ENCODE measurements at places on chromosomes 1 and 21.

DNA sequence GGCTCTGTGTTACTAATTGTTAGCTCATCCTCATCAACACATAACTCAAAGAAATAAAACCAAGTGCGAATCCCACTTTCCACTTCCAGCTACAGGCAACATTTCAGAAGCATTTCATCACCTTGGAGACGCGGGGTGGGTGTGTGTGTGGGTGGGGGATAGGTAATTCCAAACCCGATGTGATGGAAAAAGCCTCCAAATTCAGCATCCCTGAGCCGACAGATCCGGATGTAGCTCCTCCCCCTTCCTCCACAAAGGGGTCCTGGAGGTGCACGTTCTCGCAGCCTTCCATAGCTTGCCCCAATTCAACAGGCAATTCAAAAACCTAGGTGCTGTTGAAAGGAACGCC is 486 bp downstream of the HSPA13 start:
- no peak for DNase-seq

GRCh38 chr1:212589446-212589845 is 19.1 kb upstream of the ATF3 start:
- DNase-seq: no peak

GRCh38 chr1:61056196-61056572 is 26.2 kb upstream of the NFIA start:
- DNase-seq: no peak

DNA sequence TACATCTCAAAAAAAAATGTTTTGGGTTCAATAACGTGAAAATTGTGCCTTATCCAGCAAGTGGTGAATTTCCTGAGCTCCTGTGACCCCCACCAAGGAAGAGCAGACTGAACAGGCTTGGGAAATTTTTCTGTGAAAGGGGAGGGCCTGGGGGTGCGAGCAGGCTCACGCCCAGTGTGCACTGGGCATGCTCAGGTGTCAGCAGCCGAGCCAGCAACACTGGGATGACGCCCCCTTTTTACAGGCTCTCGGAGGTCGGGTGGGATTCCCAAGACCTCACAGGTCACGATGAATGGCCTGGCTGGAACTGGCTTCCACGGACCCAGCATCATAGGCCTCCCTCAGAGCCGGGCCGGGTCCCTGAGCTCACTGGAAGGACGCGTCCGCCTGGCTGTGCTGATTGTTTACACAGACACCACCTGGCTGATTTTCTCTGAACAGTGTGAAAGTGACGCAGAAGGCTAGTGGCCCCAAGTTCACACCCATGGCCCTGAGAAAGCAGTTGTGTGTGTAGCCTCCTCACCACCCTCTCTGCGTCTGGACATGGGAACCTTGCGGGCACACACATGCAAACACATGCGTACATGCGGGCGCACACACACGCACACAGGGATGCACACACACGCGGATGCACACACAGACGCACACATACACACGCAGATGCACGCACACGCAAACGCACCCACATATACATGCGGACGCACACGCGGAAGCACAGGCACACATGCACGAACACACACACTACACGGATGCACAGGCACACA is 9.2 kb downstream of the CSTB start:
- DNase-seq: no peak

GRCh38 chr1:147267711-147268110 is 25.2 kb downstream of the CHD1L start:
- no peak for DNase-seq

- DNase-seq: no peak
Measured at GRCh38 chr1:200749090-200749489, 10.4 kb downstream of the CAMSAP2 start.

- no peak for DNase-seq
Measured at GRCh38 chr1:94395748-94396309, 22.4 kb upstream of the ABCD3 start.

GRCh38 chr1:228219245-228219961 is 11.6 kb downstream of the OBSCN start:
- no peak for DNase-seq

GRCh38 chr1:227066999-227067398 is 126.9 kb downstream of the COQ8A start:
- DNase-seq: no peak

- DNase-seq: no peak
Measured at GRCh38 chr1:81605023-81605422, 195.7 kb upstream of the ADGRL2 start.

DNA sequence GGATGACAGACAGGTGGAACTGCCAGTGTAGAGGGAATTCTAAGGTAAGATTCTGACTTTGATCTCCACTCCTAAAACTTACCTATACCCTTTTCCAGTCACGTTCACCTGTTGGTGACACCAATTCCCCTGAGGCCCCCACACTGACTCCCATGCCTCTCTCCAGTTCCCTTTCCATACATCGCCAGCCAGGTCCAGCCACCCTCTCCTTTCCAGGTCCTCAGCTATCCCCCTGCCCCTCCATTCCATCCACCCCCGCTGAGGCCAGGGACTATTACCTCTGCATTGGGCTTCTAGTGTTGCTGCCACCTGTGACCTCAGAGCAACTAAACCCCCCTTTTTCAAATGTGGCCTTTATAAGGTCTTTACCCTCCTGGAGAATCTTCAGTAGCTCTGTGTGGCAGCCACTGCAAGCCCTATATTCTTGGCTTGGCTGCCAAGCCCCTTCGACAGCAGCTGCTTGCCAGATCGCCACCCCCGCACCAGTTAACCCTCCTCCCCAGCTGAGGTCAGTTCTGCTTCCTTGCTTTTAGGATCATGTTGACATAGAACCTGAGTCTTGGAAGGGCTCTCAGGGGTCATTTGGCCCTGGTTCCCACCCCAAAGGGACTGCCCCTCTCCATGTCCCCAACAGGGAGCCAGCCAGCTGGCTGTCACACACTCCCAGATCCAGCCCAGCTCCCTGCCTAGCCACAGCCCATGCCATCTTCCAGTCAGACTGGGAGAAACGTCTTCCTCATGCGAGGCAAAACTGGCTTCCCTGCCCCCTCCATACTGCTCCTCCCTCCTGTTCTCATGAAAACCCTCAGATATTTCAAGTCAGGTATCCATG is 14.7 kb downstream of the CSF1 start:
- DNase-seq: no peak

GRCh38 chr1:206691604-206692003 is 6.9 kb downstream of the MAPKAPK2 start:
- DNase-seq: no peak

DNA sequence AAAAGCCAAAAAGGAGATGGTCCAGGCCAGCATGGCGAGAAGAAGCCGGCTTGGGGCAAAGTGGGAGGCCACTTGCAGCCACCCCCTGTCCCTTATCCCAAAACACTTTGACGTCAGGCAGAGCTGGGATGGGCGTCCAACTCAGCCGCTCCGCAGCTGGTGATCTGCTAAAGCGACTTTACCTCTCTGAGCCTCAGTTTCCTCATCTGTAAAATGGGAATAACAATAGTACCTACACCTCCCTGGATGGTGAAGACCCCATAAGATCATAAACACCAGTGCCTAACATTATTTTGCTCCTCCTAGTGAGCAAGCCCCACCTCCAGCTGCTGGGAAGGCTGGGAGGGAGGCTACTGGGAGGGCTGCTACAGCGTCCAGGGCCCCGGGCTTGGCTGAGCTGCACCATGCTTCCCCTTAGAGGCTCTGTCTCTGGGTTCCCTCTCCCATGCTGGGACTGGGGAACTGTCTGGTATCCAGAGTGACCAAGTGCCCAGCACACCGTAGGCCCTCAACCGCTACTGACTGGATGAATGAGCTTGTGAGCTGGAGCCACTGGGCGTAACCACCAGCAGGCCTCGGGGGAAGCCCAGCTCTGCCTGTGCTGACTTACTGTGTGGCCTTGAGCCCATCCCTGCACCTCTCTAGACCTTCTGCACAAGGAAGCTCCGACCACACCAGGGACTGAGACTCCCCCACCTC is 18.3 kb downstream of the IFFO2 start:
- DNase-seq: no peak

DNA sequence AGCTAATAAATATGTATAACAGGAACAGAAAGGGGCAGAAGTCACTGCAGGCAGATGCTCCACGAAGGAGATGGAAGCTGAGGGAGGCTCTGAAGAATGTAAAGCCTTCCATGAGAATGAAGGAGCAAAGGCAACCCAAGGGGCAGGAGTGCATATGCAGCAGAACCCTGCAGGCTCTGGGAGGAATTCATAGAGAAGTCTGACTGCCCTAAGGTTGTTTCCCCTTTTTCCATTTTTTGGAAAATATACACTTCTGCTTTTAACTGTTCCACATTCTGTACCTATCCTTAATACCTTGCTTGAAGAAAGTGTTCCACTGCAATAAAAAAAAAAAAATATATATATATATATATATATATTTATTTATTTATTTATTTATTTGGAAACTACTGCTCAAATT is 69.6 kb downstream of the CD34 start:
- DNase-seq: no peak

DNA sequence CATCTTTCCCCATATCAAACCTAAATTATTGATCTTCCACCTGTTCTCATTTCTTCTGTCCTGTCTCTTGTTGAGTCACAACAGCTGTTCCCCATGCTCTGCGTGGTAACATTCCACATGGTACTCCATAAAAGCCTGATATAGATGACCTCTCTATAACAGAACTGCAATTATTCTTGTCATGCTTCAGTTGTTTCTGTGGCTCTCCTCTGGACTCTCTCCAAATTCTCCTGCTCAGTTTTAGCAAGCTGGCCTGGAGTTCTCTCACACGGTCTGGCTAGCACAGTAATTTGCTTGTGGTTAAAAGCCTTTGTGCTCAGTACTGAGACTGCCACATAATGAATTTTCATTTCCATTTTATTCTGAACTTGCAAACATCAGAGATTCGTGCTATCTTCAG is 10.6 kb upstream of the LRRC39 start:
- DNase-seq: no peak

GRCh38 chr1:117638759-117639158 is 32.9 kb downstream of the TENT5C start:
- DNase-seq: no peak

- DNase-seq: peak; percentile 48
Measured at GRCh38 chr1:94884106-94884505, 42.8 kb downstream of the CNN3 start.

DNA sequence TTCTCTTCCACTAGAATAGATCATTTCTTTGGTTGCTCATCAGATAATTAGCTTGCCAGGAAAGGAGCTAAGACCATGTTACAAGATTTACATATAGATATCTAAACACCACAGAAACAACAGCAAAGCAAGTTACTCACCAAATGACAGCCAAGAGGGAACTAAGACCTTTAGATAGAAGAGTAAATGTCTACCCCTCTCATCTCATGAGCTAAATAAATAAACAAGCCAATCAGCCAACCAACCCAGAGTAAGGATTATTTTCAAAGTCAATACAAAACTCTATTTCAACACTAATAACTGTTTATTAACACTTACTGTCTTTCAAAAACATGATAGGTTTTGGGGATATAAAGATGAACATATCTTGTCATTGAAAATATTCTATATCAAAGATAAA is 474.7 kb downstream of the LMO4 start:
- DNase-seq: no peak

GRCh38 chr1:38502758-38503157 is 356.8 kb downstream of the RRAGC start:
- DNase-seq: no peak

DNA sequence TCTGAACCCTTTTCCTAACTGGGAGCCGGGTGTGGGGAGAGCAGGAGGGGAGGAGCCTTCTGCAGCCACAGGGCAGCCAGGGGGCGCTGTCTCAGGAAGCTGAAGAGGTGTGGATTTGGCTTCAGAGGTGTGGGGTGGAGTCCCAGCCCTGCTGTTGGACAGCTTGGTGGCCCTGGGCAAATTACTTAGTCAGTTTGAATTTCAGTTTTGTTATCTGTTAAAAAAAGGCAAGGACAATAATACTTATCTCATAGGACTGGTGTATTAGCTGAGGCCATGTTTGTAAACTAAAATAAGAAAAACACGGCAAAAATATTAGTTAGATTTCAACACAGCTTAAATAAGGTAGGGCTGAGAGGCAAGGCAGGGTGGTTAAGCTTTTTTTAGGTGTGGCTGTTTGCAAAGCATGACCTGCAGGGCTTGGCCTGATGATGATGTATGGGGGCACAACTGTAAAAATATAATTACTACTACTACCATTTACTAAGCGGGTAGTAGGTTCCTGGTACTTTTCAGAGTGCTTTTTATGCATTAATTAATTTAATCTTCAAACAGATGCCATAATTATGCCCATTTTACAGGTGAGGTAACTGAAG is 111.8 kb downstream of the PLXNA2 start:
- DNase-seq: peak; percentile 76

DNA sequence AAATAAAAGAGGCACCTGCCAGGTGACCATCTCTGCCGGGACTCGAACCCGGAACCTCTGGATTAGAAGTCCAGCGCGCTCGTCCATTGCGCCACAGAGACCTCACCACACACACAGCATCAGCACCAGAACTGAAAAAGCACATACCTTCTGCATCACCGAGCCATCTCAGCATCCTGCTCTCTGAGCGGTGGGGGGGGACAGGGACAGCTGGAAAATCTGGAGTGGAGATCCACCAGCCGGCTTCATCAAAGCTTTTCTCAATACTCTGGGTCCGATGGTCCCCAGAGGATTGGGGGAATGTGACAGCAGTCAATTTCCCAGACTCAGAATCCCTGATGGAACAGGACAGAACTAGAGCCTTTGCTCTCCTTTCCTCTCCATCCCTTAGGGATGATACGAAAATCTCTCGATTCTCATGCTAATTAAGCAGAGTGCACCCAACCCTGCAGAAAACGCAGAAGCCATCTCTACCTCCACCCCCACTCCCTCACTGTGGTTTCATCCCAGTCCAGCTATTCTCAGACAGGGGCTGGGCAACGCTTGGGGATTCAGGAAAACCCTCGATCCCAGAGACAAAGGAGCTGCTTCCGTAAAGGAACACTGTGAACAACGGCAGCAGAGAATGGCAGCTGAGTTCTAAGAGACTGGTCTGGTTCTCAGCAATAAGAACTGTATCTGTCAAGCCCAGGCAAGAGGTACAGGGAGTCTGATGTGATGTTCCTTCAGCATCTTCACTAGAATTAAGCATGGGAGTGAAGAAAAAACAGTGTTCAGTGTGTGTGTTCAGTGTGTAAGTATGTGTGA is 29.6 kb upstream of the CADM3 start:
- DNase-seq: no peak

DNA sequence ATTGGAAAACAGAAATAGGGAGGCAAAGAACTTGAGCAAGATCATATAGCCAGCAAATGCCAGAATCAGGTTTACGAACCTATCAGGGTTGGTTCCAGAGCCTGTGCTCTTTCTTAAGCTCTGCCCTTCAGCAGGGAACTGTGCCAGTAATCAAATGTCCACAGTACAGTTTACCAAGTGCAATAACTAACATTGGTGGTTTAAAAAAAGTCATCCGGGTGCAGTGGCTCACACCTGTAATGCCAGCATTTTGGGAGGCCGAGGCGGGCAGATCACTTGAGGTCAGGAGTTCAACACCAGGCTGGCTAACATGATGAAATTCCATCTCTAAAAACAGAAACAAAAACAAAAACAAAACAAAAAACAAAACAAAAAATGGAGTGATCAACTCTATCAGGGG is 182.7 kb downstream of the LMX1A start:
- no peak for DNase-seq
